Activated naive CD4-positive, alpha-beta T cell treated with anti-CD3 and anti-CD28 coated beads for 36 hours (primary cell): ENCODE measurements at places on chromosomes 16 and 17. TPM values are rescaled to one million over a fixed set of nuclear protein-coding genes. Genes with fewer than 3 reads are reported as not detected.

KRT33B gene
- total RNA-seq: not detected

MAF gene
- total RNA-seq: 6.0 TPM

SPN gene
- 53.2 TPM for total RNA-seq

DNASE1 gene
- total RNA-seq: 13.8 TPM

ACSM3 gene
- total RNA-seq: 35.0 TPM

SOX9 gene
- total RNA-seq: not detected

LRRC36 gene
- not detected for total RNA-seq

GPR139 gene
- not detected for total RNA-seq

MYH8 gene
- not detected for total RNA-seq
